ENCODE measurements at places on chromosomes 3 and 15.
A peak's percentile ranks its signal among the peaks of the same experiment; 100 is the strongest.

- no peak for DNase-seq
Observed at GRCh38 chr3:50008931-50009330, 69.0 kb downstream of the RBM6 start.

GRCh38 chr3:24490151-24490550, 4.5 kb downstream of the THRB start:
- no peak for DNase-seq

DNA sequence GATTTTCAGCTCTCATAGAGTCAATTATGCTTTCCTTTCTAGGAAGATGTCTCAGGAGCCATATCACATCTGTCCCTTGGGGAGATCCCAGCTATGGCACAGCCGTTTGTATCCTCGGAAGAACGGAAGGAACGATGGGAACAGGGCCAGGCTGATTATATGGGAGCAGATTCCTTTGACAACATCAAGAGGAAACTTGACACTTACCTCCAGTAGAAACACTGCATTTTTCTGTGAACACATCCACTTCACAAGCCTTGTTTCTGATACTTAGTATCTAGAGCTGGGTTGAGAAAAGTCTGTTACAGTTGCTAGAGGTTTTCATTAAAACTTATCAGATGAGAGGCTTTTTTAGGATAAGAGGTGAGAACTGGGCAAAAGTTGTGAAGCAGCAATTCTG, 35.4 kb downstream of the GYG1 start:
- no peak for DNase-seq

DNA sequence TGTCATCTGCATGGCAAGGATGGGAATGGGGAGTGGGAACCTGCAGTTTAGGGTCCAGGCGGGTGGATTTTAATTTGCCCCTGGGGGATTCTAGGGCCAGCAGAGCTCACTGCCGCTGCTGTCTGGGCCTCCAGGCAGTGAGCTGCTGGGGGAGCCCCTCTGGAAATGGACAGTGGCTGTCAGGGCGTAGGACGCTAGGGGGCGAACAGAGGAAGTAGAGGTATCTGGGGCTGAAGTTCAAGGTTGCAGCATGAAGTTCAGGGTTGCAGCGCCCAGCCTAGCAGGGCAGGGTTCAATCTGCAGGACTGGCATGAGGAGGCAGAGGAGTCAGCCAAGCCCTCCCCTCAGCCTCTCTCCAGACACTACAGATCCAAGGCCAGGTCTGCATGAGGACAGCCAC, 49.5 kb downstream of the APBA2 start:
- no peak for DNase-seq

- DNase-seq, result no peak
Observed at GRCh38 chr3:163785693-163786092, 1292.6 kb downstream of the SI start.

GRCh38 chr3:32297366-32297765, 58.9 kb downstream of the CMTM8 start:
- no peak for DNase-seq

DNA sequence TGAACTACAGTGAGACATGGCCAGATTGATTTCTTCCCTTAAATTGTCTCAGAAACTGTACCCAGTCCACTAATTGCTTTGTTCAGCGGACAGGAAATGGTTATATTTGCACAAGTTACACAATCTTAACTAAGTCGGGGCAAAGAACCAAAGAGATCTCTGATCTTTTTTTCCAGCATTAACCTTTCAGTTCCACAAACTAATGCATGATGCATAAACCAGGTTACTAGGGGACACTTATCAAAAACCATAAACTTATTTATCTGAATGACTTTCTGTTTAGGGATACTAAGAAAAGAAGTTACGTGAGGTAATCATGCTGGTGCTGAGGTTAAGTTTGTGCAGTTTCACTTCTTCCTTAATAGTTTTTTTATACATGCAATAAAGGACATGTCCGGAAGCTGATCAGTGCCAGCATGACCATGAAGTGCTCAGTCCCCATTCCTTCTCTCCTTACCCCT, 22.4 kb downstream of the FNDC3B start:
- no peak for DNase-seq

- DNase-seq, result no peak
Observed at GRCh38 chr3:120114376-120114775, 20.1 kb upstream of the GSK3B start.

GRCh38 chr3:181328346-181328745, 338.8 kb upstream of the DNAJC19 start:
- DNase-seq, result peak; percentile 27

DNA sequence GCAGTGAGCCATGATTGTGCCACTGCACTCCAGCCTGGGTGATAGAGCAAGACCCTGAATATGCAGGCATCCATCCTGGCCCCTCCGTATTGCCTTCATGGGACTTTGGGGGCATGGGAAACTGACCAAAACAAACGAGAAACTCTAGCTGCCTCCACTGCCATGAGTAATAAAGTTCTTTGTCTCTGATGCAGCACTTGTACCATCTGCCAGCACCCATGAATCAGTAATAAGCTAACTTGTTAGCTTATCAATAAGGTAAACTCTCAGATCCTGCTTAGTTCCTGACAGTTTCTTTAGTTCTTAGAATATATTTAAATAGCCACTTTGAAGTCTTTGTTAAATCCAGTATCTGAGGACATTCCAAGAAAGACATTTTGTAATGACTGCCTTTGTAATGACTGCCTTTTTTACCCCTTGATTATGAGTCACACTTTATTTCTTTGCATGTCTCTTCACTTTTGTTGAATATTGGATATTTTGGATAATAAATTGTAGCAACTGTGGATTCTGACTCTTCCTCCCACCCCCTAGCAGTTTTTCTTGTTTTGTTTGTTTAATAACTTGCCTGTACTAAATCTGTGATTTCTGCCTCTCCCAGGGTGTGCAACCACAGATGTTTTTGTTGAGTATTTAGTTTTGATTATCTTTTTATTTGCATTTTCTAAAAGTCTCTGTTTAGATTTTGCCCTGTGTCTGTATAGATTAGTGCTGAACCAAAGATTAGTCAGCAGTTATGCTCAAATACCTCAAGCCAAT, 136.9 kb downstream of the HCN4 start:
- DNase-seq, result no peak

- DNase-seq, result no peak
Observed at GRCh38 chr3:73568371-73568862, 56.3 kb downstream of the PDZRN3 start.

- DNase-seq, result no peak
Observed at GRCh38 chr15:60964527-60964926, 264.6 kb downstream of the RORA start.

- no peak for DNase-seq
Observed at GRCh38 chr3:118472586-118472985, 562.1 kb downstream of the IGSF11 start.

DNA sequence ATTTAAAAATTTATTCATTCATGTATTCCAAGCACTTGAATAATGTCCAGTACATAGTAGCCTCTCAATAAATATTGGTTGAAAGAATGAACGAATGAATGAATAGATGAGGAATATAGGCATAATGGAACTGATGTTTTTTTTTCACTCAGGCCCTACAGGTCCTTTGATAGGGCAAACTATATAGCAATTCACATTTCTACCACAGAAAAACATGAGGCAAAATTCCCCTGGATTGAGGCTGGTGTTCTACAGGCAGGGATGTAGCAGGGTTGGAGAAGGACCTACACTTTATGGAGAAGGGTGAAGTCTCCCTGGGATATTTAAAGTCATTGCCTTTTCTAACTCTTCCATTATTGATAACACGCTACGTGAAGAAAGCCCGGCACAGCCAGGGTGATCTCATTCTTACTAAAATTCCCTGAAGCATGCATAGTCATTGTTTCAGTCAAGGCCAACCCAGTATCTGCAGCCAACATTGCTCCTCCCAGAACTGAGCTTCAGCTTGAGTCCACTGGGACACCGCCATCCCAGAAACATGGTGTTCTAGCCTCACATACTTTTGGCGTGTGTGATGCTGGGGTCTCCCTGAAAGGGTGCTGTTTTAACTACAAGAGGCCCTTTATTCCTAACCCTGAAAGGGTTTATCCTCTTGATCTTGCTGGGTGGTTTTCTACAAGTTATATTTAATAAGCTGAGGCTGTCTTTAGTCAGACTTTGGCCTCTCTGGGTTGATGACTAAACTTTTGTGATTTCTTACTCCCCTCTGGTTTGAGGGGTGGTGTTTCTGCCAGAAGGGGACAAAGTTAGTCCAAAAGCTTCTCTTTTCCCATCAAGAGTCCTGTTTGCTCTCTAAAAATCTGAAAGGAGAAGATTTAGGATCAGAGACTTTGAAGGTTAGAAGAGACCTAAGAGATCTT, 25.9 kb upstream of the FBN1 start:
- no peak for DNase-seq
